ENCODE measurements at places on chromosomes 16 and 17. TPM values are rescaled to one million over a fixed set of nuclear protein-coding genes. Genes with fewer than 3 reads are reported as not detected.

- no peak overlapping the region for H3K4me3 ChIP-seq
- DNase-seq = no peak
- H3K36me3 ChIP-seq = no peaks in the 10 kb centered on the region
- no peak overlapping the region for H3K27ac ChIP-seq
- peaks cover 10% of the 10 kb centered on the region for H3K4me1 ChIP-seq
These were observed 21.1 kb upstream of the AKTIP start for GRCh38 chr16:53523971-53524548.

DNA sequence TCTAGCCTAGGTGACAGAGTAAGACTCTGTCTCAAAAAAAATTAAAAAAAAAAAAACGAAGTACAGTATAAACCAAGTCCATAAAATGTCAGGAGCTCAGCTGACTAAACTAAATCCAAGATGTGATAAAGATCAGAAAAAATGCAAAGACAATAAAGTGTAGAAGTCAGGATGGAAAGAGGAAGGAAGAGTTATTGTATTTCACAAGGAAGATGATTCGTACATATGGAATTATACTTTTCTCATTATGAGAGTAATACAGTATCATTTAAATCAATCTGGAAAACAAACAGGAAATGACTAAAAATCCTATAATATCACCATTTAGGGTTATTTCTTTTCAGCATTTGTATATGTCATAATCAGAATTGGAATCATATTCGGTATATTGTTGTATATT lies 11.4 kb upstream of the APOH start:
- H3K4me3 ChIP-seq = no peak overlapping the region
- H3K36me3 ChIP-seq = no peaks in the 10 kb centered on the region
- H3K27ac ChIP-seq = no peak overlapping the region
- H3K4me1 ChIP-seq = peaks cover 8% of the 10 kb centered on the region
- H3K27me3 ChIP-seq = no peaks in the 10 kb centered on the region

GRCh38 chr17:72778169-72779151 lies 314.0 kb downstream of the SLC39A11 start:
- H3K36me3 ChIP-seq = no peaks in the 10 kb centered on the region
- H3K27ac ChIP-seq = no peak overlapping the region
- no peak for DNase-seq
- no peaks in the 10 kb centered on the region for H3K27me3 ChIP-seq
- no peak overlapping the region for H3K4me3 ChIP-seq
- H3K4me1 ChIP-seq = no peaks in the 10 kb centered on the region

DNA sequence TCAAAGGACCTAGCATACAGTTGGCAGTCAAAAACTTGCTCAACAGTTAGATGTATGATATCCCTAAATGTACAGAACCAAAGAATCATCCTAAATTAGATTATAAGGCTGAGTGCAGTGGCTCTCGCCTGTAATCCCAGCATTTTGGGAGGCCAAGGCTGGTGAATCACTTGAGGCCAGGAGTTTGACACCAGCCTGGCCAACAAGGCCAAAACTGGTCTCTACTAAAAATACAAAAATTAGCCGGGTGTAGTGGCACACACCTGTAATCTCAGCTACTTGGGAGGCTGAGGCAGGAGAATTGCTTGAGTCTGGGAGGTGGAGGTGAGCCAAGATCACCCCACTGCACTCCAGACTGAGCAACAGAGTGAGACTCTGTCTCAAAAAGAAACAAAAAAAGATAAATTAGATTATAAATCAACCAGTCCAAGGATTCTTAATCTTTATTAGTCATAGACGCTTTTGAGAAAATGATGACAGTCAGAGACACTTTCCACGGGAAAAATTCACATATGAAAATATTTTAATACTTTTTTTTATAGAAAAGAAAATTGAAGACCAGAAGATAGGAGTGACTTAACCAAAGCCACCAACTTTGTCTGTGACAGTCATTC lies 77.6 kb downstream of the MMD start:
- H3K27me3 ChIP-seq = peaks cover 6% of the 10 kb centered on the region
- H3K4me3 ChIP-seq = no peak overlapping the region
- no peak for DNase-seq
- H3K27ac ChIP-seq = peak overlapping the region; percentile 87
- peaks cover 70% of the 10 kb centered on the region for H3K4me1 ChIP-seq
- peaks cover 14% of the 10 kb centered on the region for H3K36me3 ChIP-seq

GRCh38 chr17:62098623-62099231 lies 33.6 kb upstream of the MED13 start:
- no peaks in the 10 kb centered on the region for H3K36me3 ChIP-seq
- H3K27ac ChIP-seq = no peak overlapping the region
- H3K4me1 ChIP-seq = peaks cover 11% of the 10 kb centered on the region
- DNase-seq = no peak
- peaks cover 2% of the 10 kb centered on the region for H3K27me3 ChIP-seq
- no peak overlapping the region for H3K4me3 ChIP-seq

DNA sequence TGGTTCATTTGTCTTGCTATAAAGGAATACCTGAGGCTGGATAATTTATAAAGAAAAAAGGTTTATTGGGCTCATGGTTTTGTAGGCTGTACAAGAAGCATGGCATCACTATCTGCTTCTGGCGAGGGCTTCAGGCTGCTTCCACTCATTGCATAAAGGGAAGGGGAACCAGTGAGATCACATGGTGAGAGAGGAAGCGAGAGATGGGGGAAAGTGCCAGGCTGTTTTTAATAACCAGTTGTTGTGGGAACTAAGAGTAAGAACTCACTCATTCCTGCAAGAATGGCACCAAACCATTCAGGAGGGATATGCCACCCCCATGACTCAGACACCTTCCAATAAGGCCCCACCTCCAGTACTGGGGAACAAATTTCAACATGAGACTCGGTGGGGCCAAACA lies 24.3 kb downstream of the SPECC1 start:
- H3K36me3 ChIP-seq = no peaks in the 10 kb centered on the region
- peaks cover 5% of the 10 kb centered on the region for H3K4me1 ChIP-seq
- no peak for DNase-seq
- H3K27ac ChIP-seq = no peak overlapping the region

FBXL19 gene
- 22.4 TPM for total RNA-seq

- no peak for DNase-seq
- H3K27ac ChIP-seq = no peak overlapping the region
- peaks cover 14% of the 10 kb centered on the region for H3K27me3 ChIP-seq
- H3K36me3 ChIP-seq = no peaks in the 10 kb centered on the region
- peaks cover 11% of the 10 kb centered on the region for H3K4me1 ChIP-seq
These were observed 5.5 kb upstream of the TMEM92 start for GRCh38 chr17:50268743-50269275.
